ENCODE measurements at places on chromosomes 6 and 20. TPM values are rescaled to one million over a fixed set of nuclear protein-coding genes. Genes with fewer than 3 reads are reported as not detected.

DNA sequence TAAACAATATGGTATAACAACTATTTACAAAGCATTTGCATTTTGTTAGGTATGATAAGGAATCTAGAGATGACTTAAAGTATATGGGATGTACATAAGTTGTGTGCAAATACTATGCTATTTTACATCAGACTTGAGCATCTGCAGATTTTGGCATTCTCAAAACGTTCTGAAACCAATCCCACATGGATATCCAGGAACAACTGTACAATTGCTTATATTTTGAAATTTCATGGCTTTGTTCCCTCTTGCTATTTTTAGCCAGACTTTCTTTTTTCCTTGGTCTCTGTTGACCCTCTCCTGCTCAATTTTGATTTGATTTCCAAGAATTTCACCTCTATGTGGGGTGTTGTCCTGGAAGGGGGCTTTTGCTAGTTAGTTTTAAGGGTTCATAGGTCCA, 32.9 kb upstream of the UST start:
- no peak for DNase-seq

- peak; percentile 33 for DNase-seq
Measured at GRCh38 chr20:10696650-10697049, 22.9 kb upstream of the JAG1 start.

Gene CAGE1
- 0.18 TPM for total RNA-seq

DNA sequence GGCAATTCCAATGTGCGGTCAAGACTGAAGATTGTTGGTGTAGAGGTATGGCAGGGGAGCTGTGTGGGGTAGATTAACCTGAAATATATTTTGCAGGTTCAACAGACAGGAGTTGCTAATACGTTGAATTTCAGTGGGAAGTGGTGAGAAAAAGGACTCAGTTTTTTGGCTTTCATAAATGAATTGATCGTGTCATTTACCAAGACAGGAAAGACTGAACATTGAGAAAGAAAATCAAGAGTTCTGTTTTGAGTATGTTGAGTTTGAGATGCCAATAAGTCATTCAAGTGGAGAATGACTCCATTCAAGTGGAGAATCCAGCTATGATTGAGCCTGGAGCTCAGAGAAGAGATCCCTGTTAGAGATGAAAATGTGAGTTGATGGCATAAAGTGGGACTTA, 31.1 kb downstream of the NFYA start:
- no peak for DNase-seq

Data from activated CD8-positive, alpha-beta T cell treated with anti-CD3 and anti-CD28 coated beads, Interleukin-2, amount 10 ng/mL, durations not matched to agents 7 days and 5 days (primary cell).